ENCODE measurements at places on chromosomes 11 and 22. TPM values are rescaled to one million over a fixed set of nuclear protein-coding genes. Genes with fewer than 3 reads are reported as not detected.

DNA sequence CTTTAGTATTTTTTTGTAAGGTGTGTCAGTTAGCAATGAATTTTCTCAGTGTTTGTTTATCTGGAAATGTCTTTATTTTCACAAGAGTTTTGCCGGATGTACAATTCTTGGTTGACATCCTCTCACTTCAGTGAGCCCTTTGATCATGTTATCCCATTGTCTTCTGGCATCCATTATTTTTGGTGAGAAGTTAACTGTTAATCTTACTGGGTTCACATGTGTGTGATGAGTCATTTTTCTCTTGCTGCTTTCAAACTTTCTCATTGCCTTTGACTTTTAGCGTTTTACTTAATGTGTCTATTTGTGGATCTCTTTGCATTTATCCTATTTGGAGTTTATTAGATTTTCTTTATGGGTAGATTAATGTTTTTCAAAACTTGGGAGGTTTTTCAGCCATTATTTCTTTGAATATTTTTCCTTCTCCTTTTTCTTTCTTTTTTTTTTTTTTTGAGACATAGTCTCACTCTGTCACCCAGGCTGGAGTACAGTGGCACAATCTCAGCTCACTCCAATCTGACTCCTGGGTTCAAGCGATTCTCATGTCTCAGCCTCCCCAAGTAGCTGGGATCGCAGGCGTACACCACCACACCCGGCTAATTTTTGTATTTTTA lies 100.5 kb upstream of the RRM1 start:
- DNase-seq: no peak

- DNase-seq: no peak
Observed at GRCh38 chr11:45215098-45215865, 68.8 kb downstream of the PRDM11 start.

DNA sequence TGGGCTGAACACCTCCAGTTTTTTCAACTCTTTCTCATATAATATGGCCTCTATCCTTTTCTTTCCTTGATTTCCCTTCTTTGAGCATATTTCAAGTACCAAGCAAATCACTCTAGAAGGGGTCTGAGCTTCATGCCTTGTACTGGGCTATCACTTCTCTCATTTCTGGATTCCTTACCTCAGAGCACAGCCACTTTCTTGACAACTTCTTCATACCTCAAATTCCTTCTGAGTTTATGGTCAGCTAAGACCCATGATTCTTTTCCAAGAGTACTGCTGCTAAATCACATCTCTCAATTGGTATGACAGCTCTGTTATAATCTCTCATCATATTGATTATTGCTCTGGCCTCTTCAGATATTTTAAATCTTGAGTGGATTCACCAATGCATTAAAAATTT lies 224.8 kb upstream of the ZBED5 start:
- DNase-seq: no peak

- no peak for DNase-seq
Observed at GRCh38 chr22:49015993-49016908, 811.4 kb downstream of the BRD1 start.

- DNase-seq: no peak
Observed at GRCh38 chr11:3154001-3154599, 11.0 kb downstream of the OSBPL5 start.

DNA sequence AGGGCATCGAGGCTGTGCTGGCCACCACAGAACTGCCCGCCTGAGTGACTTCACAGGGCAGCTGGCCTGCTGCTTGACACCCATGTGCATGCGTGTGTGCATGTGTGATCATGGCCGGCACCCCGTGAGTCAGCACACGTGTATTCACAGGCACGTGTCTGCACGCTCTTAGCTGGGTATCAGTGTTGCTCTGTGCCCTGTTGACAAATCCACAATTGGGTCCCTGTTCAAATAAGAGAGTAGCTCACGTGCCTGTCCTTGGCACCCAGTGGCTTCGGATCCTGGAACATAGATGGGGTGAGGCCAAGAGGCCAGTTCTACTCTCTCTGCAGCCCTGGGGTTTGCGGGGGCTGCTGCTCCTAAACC lies 14.0 kb downstream of the B3GAT1 start:
- no peak for DNase-seq

DNA sequence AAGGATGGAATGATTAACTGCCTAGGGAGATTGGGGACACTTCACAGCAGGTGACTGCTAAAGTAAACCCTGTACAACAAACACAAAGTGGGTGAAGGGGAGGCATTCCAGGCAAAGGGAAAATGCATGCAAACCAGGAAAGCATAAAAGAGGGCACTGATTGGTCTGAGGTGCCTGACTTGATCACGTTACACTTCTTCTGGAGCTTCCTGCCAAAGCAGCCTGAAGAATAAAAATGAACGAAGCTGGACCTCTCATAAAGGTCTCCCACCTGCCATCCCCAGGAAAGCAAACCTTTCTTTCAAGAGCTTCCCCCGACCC lies 46.7 kb upstream of the SCUBE2 start:
- DNase-seq: no peak

- DNase-seq: no peak
Observed at GRCh38 chr11:112241486-112241885, 15.3 kb downstream of the PTS start.

DNA sequence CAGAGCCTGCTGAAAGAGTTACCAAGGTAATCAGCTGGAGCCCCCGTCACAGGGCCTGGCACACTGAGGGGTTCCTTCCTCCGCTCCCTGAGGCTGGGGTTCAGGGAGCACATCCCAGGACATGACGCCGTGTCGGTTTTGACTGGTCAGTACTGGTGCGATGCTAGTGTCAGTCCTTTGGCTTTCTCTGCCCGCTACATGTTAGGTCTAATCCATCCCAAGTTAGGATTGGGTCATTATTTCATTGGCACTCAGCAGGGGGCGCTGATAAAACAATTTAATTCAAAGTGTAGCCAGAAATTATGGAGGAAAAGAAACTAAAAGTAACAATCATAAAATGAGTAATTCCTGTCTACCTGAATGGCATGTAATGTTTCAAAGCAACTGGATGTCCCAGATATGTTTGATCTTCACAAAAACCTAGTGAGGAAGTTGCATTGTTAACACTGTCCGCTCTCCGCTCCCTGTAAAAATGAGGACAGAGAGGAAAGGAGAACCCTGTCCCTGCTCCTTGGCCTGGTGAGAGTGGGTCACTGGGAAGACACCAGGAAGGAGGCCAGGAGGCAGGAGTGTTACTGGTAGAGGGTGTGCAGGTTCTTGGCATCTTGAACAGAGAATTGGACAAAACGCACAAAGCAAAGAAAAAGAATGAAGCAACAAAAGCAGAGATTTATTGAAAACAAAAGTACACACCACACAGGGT lies 27.1 kb downstream of the TSKU start:
- DNase-seq: no peak

- DNase-seq: no peak
Observed at GRCh38 chr11:10021563-10021962, 272.5 kb downstream of the SBF2 start.

DNA sequence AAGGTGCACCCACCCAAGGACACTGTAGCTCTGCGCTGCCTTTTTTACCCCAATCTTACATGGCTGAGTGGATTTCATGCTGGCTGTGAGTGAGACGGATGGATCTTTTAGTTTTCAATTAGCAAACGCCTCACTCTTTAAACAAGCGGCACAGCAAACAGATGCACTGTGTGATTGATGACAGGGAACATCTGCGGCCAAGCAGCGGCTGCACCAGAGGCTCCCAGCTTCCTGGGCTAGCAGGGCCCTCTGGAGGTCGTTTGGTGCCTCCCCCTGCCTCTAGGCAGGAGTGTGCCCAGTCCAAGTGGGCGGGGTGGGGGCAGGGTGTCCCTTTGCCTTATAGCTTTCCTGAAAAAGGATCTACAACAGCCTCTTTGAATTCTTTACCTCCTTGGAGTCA lies 2.1 kb upstream of the DRD2 start:
- no peak for DNase-seq

- DNase-seq: no peak
Observed at GRCh38 chr11:57081356-57081755, 92.6 kb downstream of the OR5AK2 start.

DNA sequence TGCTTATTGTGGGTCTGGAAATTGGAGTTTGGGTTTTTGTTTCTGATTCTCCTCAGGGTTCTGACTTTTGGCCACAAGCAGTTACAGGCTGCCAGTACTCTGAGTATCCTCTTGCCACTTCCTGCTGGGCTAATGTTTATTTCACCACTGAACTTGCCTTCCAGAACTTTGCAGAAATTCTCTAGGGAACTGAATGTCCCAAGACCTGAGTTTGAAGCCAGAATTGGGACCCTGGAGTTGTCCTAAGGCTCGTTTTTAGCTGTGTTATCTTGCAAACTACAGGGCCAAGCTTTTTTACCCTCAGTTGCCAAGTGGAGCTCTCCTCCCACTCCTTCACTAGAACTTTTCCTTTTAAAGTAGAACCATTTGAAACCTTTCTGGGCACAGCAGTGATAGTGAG lies 89.9 kb downstream of the FAT3 start:
- DNase-seq: no peak

DNA sequence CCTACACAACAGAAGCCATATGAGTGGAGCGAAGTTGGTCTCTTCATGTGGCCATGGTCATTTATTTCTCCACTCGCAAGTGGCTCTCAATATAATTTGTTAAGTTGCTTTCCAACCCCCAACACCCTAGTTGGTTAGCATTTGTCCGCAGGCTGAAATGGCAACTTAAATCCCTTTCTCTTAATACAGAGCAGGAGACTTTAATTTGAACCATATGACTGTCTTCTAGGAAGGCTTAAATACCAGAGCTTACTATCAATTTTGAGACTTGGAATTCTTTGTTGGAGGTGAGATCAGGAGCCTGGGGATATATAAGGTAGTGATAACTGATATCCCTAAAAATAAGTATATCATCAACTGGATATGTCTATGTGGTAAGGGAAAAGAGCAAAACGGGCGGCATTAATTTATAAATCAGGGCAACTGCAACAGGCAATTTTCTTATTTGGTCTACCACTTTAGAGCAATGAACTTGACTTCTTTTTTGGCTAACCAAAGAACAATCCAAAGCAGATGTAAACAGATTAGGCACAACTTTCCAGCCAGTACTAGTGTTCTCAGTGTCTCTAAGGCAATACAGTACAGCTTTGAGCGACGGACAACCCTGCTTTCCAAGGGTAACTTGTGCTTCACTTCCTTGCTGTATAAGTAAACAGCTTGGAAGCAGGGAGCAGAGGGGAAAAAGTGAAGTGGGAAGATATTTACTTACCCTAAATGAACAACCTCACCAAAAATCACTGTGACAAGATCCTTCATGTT lies 74.7 kb upstream of the APOA1 start:
- DNase-seq: no peak

GRCh38 chr22:28507896-28508295 lies 171.7 kb downstream of the TTC28 start:
- no peak for DNase-seq

DNA sequence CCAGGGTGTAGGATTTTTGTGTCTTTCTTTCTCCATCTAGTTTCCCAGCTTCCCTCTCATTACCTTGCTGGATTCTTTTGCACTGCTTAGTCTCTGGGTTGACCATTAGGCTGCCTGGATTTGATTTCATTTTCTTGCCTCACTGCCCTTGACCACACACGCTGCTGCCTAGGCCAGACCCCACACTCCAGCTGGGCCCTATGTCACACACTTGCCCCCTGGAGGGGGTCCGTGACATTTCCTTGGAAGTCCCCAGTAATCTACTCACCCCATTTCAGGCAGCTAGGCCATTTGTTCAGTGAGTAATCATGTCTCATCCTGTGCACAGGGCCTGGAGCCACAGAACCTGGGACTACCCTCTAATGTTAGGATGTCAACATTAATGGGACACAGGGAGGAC lies 81.9 kb upstream of the SPON1 start:
- DNase-seq: no peak

DNA sequence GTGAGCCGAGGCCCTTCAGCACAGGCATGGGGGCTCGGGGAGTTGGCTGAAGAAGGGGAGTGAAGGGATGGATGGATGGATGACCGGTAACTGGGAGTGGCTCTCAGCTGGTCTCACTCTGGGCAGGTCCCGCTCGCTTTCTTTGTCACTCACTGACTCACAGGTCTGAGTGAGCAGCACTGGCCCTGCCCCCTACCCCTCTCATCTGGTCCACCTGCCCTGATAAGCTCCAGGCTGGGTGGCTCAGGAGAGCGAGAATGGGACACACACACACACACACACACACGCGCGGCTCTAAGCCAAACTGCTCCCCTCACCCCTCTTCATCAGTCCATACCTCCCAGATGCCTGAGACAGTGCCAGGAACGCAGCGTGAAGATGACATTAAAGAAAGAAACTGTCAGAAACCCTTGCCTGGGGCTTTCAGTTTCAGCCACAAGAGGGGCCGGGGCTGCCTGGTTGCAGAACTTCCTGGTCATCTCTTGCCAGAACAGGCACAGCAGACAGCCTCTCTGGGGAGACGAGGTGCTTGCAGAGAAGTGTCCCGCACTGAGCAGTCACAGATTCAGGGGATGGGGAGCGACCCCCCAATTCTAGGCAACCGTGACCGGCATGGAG lies 16.5 kb upstream of the SHISAL1 start:
- no peak for DNase-seq

DNA sequence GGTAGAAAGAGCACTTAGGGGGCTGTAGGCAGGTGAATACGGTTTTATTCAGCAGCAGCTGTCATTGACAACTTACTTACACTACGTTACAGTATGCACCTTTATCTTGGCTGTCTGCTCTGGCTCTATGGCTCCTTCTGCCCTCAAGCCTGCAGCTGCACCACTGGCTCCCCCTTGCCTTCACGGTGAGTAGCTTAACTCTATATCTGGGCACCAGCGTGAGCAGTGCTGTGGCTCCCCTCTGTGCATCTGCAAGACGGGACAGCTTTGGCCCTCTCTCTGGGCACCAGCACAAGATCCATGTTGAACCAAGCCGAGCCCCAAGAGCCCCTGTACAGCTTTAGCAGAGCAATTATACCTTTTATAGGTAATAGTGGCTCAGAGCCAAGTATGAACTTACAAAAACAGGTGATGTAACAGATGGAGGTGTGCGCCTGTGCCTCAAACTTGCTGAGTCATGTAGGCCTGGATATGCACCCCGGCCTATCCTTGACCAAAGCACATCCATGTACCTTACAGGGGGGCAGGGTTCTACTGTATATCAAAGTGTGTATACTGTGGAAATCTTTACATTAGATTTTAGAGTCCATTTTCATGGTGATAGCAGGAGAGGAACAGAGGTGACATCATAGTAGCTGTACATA lies 96.9 kb upstream of the CTSC start:
- no peak for DNase-seq

DNA sequence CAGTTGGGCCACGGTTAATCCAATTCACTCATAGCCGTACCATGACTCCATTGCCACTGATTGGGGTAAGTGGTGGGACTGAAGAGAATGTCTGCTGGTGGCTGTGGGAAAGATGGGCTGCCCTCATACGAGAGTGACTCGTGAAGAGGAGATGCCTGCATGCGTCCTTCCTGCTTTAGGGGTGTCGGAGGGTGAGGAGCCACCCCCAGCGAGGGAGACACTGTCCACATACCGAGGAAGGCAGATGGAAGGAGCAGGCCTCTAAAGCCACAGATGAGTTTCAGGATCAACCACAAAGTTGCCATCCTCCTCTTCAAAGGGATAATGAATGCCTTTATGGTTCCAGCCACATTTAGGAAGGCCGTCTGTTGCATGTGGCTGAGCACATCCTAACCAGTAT lies 83.2 kb downstream of the GRIK4 start:
- no peak for DNase-seq

The C1QTNF4 gene
- polyA plus RNA-seq: 0.50 TPM

The CHRM4 gene
- 0.30 TPM for polyA plus RNA-seq

The NAALAD2 gene
- 20.8 TPM for polyA plus RNA-seq

The MMP10 gene
- 1.5 TPM for polyA plus RNA-seq

The GGTLC3 gene
- 0.35 TPM for polyA plus RNA-seq

The SESN3 gene
- 8.1 TPM for polyA plus RNA-seq

The RAB36 gene
- polyA plus RNA-seq: 5.3 TPM

The TEX12 gene
- polyA plus RNA-seq: not detected

The TMEM86A gene
- polyA plus RNA-seq: 5.0 TPM

The GPHA2 gene
- not detected for polyA plus RNA-seq

Measured in hepatocyte (in vitro differentiated cells).